ENCODE measurements at places on chromosomes 13 and 19. TPM values are rescaled to one million over a fixed set of nuclear protein-coding genes. Genes with fewer than 3 reads are reported as not detected.

The PSG1 gene
- not detected for total RNA-seq

The MEIS3 gene
- not detected for total RNA-seq

DNA sequence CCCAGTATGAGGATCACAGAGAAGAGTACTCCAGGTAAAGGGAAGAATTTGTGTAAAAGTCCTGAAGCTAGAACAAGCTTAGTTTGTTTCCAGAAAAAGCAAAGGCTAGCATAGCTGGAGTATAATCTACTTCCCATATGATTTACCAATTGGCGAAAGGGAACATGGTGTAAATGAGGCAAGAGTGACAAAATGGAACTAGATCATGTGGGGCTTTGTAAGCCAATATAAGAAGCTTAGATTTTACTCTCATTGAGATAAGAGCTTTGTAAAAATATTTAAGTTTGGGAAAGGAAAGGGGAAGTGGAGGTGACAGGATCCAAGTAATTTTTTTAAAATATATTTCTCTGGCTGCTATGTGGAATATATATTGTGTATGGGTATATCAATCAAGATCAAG, 234.9 kb downstream of the KCTD12 start:
- DNase-seq: no peak

The PLPPR2 gene
- 2.0 TPM for total RNA-seq

Data from activated CD4-positive, alpha-beta memory T cell treated with anti-CD3 and anti-CD28 coated beads, Interleukin-2, amount 10 ng/mL, durations not matched to agents 7 days and 5 days (primary cell).